ENCODE measurements at places on chromosomes 3 and 15. TPM values are rescaled to one million over a fixed set of nuclear protein-coding genes. Genes with fewer than 3 reads are reported as not detected.

Gene KLHL18
- total RNA-seq: 18.2 TPM

Gene FANCD2
- 17.9 TPM for total RNA-seq

Gene IMPG2
- total RNA-seq: 0.01 TPM

Gene ZBED2
- total RNA-seq: 0.20 TPM

Gene GOLGA8O
- 0.17 TPM for total RNA-seq

Gene CNTN4
- total RNA-seq: not detected

Gene TMC3
- not detected for total RNA-seq

Gene DPPA4
- total RNA-seq: not detected

Measured in A549 treated with Hydrocortisone at 1 μM for 4 hours (cell line).